Activated T-helper 2 cell treated with anti-CD3 and anti-CD28 coated beads, Interferon-gamma antibody, Interleukin-2, Interleukin-4, amounts not matched to agents 10 μg/mL and 5 μg/mL and 100 μg/mL, durations not matched to agents 14 hours and 24 hours and 36 hours (primary cell): ENCODE measurements at places on chromosomes 3 and 15. TPM values are rescaled to one million over a fixed set of nuclear protein-coding genes. Genes with fewer than 3 reads are reported as not detected.
A peak's percentile ranks its signal among the peaks of the same experiment; 100 is the strongest.

DNA sequence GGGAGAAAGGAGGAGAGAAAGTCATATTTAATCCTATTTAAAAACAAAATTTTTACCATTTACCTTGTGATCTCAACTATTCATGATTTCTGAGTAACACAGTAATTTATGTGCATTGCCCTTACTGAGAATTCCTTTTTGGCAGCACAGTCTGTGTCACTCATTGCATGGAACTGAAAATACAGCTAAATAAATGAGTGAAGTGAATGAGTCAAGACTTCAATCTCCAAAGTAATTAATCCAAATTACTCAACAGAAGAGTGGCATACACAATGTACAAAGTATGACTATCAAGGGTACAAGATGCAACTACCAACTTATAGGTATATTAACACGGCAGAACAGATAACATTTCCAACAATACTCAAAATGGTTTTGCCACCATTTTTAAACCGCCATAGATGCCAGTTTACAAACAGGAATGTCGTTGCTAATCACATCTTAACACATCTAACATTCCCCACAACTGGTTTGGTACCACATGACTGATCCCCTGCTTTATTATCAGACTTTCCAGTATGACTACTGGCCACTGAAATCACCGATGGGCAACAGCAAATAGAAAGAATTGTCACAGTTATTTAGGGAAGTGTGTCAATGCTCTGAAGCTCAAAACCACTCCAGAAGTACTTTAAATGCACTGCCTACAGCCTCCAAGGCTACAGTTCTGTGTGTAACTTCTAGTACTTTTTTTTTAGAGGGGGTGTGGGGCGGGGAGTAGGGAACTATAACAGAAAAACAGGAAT lies 410.4 kb downstream of the SHQ1 start:
- no peak for DNase-seq

- DNase-seq = no peak
Measured at GRCh38 chr3:170585937-170586310, at the start of gene SLC7A14. SLC7A14 (minus strand) TSS chr3:170586075; CDS start chr3:170526936, 59,139 bp downstream.

DNA sequence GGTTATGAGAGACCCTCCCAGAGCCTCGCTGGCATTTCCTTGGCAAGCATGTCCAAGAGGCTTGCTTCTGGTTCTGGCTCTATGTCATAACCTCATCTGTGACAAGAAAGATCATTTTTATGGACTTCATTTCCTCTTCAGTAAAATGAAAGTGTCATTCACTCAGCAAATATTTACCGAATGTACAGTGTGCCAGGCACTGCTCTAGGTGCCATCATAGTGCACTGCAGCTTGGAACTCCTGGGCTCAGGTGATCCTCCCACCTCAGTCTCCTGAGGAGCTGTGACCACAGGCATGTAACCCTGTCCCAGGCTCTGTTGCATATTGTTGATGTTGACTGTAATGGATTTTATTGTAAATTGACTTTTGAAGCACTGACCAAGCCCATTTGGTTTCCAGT lies 18.7 kb upstream of the ITPKA start:
- DNase-seq = no peak

DNA sequence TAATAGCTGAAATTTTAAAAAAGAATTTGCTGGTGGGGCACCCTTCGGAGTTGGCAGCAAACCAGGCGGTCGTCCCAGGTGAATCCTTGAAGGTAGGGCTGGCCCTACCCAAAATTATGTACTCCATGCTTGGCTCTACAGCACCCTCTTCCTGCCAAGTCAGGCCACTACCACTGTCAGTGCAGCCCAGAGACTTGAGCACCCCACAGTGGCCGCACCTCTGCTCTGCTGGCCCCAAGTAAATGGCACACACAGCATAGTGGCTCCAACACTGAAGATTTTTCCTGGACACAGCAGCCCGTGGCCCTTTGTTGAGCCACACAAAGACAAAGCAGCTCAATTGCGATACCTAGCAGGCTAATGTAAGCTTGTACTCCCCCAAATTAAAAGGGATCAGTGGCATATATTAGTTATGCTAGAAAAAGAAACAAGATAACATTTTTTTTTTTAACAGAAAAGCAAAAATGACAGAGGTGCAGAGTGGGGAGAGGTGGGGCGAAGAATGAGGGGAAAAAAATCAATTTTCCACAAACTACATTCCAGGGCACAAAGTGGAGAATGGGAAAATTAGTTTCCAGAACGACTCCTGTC lies 250.5 kb downstream of the UACA start:
- peak; percentile 57 for DNase-seq

GRCh38 chr3:120440001-120440703 lies 10.6 kb downstream of the FSTL1 start:
- no peak for DNase-seq

GRCh38 chr3:37132334-37132733 lies 42.0 kb downstream of the LRRFIP2 start:
- no peak for DNase-seq

DNA sequence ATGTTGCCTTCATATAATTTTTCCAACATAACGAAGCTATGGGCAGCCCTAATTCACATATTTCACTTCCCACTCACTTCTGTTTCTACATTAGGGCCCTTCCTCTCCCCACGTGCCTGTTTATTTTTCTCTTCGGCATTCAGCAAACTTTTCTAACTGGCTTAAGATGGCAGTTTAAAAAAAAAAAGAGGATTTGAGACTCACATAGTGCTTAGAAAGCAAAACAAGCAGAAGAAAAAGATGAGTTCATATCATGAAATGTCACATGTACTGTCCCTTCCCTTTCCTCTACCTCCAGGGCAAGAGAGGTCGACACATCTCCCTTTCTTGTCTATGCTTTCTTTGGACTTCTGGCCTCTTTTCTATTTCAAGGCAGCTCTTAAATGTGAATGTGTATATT lies 30.6 kb downstream of the SLC49A4 start:
- no peak for DNase-seq

DNA sequence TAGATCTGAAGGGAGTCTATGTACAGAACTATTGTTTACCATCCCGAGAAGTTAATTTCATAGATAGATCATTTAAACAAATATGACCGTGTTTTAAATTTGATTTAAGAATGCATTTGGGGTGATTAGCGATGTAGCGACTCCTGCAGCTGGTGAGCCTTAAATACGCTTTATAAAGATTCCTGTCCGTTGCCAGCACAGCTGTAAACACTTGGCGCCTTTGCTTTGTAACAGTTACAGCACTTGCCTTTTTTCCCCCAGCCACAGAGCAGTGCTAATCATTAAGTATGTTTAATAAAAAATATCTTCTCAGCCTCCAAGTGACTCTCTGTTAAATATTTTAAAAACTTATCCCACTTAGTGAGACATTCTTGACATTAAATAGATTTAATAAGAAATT lies 333.8 kb downstream of the FEZF2 start:
- DNase-seq = no peak

Gene CCR1
- 0.41 and 0.51 TPM in 2 replicates for total RNA-seq

Gene NEO1
- total RNA-seq = 9.8 and 12.5 TPM in 2 replicates

Gene ARGFX
- not detected in 2 replicates for total RNA-seq

Gene SPCS1
- 124 and 125 TPM in 2 replicates for total RNA-seq

Gene GOLGA6L22
- total RNA-seq = not detected in 2 replicates

Gene FGF12
- total RNA-seq = not detected in 2 replicates

Gene ZNF860
- 1.8 and 2.0 TPM in 2 replicates for total RNA-seq
